ENCODE measurements at places on chromosomes 4 and X.

DNA sequence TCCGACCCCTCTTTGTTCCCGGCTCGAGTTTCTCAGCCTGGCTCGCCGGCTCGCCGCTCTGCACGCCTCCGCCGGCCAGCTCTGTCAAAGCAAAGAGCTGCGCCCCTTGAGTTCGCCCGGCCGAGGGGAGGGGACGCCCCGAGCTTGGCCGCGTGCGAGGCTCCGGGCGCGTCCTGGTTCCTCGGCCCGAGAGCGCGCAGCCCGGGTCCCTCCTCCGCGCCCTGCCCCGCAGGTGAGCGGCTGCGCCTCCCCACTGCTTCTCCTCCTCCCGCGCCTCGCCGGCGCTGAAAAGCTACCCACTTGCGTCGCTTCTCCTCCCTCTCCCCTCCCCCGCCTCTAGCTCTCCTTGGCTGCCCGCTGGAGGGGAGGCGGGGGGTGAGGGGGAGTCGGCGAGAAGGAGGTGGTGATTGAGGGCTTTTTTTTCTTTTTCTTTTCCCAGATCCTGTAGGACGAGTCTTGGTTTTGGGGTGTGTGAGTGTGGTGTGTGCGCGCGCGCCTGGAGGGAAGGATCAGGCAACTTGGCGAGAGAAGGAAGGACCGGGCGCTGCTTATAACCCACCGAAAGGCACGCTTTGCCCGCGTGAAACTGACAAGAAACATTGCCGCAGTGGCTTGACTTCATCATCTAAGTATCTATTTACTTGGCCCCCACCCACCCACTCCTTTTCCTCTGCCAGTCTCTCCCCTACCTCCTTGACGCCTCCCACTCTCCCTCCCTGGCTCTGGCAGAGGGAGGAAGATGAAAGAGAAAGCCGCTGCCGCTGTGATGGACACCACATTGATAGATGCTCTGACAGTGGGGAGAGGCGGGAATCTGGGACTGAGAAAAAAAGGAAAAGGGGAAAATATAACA is at the start of gene LEF1:
LEF1 (minus strand) TSS at position 262 of the 853 bp plus-strand sequence. CDS start 1,165 bp downstream, outside the sequence.
- peak; percentile 79 for DNase-seq

- no peak for DNase-seq
Observed at GRCh38 chr4:168999809-169000208, 10.2 kb downstream of the CBR4 start.

- no peak for DNase-seq
Observed at GRCh38 chr4:128862608-128863311, 53.3 kb downstream of the JADE1 start.

DNA sequence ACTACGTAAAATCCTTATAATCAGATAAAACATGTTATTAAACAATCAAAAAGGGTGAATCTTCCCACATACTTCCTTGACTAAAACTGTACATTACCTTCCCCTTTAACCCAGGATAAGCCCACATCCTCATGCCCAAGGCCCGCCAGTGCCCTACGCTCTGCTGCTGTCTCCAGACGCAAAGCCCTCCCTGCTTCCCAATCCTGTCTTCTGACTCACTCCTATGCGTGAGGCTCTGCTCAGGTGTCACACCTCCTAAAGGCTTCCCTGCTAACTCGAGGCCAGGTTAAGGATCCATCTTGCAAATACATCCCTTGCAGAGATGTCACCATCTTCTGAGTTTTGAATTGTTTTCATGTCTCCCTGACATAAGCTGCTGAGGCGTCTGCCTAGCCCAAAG is 61.6 kb downstream of the STX18 start:
- no peak for DNase-seq

GRCh38 chr4:71570492-71570891 is 213.4 kb downstream of the GC start:
- DNase-seq: no peak

DNA sequence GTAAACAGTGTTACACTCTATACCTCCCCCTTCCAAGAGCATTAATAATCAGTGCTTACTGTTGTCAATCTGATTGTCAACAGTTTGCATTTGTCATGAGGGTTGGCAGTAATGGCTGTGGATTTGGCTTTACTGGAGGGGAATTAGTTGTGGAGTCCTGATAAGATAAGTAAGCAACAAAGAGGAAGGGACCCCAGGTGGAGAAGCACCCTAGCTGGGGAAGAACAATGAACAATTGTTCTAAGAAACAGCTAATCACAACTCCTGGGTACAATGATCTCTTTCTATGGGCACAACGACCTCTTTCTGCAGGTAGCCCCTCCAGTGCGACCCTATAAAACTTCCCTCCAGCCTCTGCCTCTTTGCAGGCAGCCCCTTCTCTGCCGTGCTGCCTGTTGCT is 53.2 kb upstream of the CDKN2AIP start:
- no peak for DNase-seq

DNA sequence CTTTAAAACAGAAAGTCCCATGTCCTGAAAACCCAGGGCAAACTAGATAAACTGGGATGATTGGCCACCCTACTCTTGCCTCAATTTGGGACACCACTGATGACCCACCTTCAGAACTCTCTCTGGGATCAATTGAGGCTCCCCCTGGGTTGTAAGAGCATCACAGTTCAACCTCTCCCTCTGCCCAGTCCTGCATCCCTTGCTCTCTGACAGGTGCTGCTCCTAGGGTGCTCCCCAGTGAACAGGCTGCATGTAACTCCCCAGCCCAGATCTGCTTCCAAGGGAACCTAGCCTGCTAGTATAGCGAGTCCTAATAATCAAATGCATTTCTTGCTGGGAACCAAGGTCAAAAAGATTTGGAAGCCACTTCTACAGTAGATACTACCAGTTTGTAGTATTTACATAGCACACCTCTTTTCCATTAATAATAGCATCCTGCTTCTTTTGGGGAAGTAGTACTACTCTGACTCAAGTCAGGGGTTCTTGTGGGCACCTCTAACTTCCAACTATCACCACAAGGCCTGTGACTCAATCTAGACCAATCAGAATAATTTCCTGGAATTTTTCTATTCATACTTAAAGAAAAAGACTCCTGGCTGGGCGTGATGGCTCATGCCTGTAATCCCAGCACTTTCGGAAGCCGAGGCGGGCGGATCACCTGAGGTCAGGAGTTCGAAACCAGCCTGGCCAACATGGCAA is 42.1 kb upstream of the SPINK2 start:
- DNase-seq: no peak

DNA sequence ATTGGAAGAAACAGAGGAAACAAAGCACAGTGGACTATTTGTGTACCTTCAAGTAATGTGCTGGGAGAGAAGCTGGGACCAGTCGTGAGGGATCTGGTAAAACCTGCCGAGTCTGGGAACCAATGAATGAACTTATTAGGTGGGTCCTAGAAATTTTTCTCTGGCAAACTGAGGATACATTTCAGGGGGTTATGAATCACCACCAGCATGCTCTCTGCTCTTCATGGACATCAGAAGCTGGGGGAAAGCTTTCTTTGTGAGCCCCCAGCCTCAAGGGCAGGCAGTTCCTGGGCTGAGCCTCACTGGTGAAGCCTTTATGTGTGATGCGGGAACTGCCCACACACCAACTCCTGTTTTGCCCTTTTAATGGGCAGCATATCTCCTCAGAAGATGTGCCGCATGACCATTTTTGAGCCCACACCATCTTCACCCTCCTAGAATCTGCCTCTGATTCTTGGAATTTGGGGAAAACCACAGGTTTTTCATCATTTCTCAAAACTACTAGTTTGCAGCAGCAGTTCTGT is 95.4 kb upstream of the ENPP6 start:
- DNase-seq: no peak

GRCh38 chrX:82813671-82814078 is 694.4 kb upstream of the POU3F4 start:
- DNase-seq: no peak

DNA sequence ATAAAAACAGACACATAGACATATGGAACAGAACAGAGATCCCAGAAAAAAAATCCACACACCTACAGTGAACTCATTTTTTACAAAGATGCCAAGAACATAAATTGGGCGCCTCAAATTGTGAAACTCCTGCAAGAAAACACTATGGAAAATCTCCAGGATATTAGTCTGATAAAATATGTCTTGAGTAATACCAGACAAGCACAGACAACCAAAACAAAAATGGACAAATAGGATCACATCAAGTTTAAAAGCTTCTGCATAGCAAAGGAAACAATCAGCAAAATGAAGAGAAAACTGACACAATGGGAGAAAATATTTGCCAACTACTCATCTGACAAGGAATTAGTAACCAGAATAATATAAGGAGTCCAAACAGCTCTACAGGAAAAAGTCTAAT is 337.3 kb upstream of the DIPK2B start:
- DNase-seq: no peak

- no peak for DNase-seq
Observed at GRCh38 chrX:153459986-153460385, 10.4 kb downstream of the HAUS7 start.

DNA sequence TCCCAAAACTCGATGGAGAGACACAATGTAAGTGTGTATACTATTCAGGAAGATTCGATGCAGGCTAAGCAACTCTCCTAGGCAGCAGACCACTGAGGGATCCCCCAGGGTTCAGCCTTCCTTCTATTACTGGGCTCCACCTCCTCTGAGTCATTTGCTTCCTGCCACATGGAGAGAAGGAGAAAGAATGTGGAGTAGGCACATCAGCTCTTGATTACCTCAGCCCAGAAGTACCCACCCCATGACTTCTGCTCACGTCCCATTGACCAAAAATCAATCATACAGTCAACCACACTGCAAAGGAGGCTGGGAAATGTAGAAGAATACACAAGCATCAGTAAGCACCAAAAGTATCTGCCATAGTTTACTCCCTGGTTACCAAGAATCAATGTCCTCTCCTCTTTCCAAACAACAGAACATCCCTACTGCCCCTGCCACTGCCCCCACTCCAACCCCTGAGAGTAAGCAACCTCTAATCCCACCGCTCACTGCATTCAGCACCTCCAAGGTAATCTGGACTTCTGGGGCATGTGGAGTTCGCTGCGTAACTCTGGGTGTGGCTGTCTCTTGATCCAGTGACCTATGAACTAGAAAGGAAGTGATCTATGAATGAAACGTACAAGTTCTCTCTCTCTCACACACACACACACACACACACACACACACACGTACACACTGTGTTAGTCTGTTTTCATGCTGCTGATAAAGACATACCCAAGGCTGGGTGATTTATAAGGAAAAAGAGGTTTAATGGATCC is 91.2 kb upstream of the C1QTNF7 start:
- no peak for DNase-seq
